COR-L47 (cell line): ENCODE measurements at places on chromosomes 11 and 22.
A peak's percentile ranks its signal among the peaks of the same experiment; 100 is the strongest.

DNA sequence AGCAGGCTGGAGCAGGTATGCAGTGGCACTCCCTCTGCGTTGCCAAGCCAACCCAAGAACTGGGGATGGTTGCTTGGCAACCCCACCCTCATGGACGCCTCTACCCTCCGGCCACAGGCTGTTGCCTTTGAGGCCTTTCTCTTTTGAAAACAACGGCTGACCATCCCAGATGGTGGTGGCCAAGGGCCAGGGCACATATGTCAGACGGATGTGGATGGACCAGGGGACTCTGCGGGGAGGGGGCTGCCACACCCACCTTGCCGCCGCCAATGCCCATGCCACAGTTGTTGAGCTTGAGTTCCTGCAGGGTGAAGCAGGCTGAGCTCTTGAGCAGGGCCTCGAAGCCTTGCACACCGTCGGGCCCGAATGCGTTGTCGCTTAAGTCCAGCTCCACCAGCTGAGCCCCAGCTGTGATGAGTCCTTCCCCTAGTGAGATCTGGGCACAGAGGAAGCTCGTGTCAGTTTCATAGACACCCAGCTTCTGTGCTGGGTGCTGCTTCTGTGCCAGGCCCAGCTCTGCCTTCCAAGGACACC lies 21.5 kb downstream of the RANGAP1 start:
- DNase-seq, result no peak

DNA sequence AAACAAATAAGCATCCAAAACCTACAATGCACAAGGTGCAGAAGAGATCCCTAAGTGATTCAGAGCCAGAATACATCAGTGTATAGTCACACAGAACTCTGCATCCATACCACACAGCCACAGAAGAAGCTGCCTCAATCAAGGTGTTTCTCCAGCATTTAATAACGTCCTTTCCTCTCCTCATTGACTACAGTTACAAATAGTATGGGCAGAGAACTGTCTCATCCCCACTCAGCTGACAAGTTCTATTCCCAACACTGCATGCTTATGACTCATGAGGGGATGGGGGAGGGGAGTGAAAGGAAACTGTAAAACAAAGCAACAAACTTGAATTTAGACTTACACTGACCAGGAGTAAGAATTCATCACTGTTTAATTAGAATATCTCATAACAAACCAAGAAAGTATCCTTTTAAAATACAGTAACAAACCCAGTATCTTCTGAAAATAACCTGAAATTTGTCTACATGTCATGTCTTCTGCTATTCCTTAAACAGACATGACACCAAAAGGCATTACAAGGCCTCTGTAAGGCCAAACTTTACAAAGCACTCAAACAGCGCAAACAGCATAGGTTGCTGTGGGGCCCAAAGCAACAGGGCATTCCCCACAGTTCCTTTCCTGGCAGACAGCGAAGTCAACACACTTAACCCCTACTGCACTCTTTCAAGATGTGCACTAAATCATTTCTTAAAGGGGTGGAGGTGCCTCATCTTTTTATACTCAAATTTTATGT lies 29.3 kb downstream of the CELF1 start:
- DNase-seq, result no peak

- peak; percentile 1 for DNase-seq
These were observed 6.2 kb upstream of the ALX4 start for GRCh38 chr11:44315947-44316658.

DNA sequence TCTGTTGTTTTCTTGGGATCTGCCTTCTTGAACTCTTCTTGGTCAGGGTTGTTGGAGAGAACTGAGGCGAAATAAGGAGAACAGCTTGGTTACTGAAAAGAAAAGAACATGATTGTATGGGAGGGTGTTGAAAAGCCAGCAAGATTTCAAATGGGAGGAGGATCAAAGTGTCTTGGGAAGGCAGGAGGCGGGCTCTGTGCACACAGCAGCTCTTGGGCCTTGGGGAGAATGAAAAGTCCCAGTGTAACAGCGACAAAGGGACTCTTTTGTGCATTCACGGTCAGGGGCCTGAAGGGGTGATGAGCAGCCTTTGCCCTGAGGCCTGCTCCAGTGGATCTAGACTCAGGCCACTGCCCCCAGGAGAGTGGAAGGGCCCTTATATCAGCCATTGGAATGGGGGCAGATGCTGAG lies 135.4 kb downstream of the ADAMTS15 start:
- DNase-seq, result no peak

- DNase-seq, result no peak
These were observed 200.2 kb upstream of the MTMR2 start for GRCh38 chr11:96124155-96124554.

DNA sequence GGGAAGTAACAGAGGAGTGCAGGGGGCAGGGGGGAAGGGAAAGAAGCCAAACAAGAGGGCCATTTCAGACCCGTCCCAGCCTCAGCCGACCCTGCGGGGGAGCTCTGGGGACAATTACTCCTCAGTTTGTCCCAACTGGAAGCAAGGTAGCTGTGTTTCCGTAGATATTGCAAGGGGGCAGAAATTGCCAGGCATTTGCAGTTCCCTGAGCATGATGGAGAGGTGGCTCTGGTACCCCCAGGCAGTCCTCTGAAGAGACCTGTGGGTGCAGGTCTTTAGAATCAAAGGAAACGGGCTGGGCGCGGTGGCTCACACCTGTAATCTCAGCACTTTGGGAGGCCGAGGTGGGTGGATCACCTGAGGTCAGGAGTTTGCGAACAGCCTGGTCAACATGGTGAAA lies 13.8 kb upstream of the JAM3 start:
- DNase-seq, result no peak

- no peak for DNase-seq
These were observed 14.3 kb downstream of the ATP5MG start for GRCh38 chr11:118415739-118416068.

- no peak for DNase-seq
These were observed 36.0 kb upstream of the PACSIN2 start for GRCh38 chr22:43050995-43051394.

GRCh38 chr11:129605815-129606214 lies 209.8 kb upstream of the TMEM45B start:
- DNase-seq, result no peak

DNA sequence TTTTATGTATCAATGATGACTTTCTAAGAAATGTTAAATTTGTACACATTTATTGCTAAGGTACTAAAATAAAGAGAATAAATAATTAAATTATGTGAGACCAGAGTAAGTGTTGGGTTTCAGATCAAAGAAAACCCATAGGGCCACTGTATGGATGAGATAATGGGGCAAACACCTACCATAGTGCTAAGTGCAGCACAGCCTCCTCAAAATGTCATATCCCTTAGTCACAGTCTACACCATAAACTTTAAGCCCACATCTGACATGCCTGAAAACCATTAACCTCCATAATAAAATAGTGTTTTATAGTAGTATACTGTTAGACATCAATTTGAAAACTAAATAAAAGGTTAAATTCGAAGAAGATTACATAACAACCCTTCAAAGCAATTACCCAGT lies 37.5 kb downstream of the SESN3 start:
- DNase-seq, result no peak

- no peak for DNase-seq
These were observed 22.8 kb upstream of the GPR83 start for GRCh38 chr11:94424011-94424410.

GRCh38 chr22:49923445-49923844 lies 5.0 kb downstream of the CRELD2 start:
- DNase-seq, result no peak

GRCh38 chr11:94175535-94175934 lies 46.9 kb downstream of the PANX1 start:
- DNase-seq, result no peak

- no peak for DNase-seq
These were observed 20.1 kb downstream of the PTPRJ start for GRCh38 chr11:48000432-48000831.

DNA sequence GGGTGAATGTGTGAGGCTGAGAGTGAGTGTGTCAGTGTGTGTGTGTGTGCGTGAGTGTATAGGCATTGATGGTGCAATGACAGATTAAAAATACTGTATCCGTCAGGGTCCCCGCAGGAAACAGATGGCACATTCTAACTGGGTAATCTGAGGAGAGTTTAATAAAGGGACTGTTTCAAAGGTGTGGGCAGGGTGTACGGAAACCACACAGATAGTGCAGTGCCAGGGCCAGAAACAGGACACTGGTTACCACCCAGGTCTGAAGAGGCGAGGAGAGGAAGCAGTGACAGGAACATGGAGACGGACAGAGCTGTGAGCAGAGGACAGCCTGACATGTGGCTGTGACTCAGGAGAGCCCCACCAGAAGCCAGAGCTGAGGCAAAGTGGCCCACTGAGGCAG lies 16.5 kb downstream of the P2RX3 start:
- no peak for DNase-seq

GRCh38 chr11:87603887-87604286 lies 566.2 kb downstream of the TMEM135 start:
- no peak for DNase-seq

- no peak for DNase-seq
These were observed 100.2 kb downstream of the TBC1D22A start for GRCh38 chr22:46862418-46863324.

DNA sequence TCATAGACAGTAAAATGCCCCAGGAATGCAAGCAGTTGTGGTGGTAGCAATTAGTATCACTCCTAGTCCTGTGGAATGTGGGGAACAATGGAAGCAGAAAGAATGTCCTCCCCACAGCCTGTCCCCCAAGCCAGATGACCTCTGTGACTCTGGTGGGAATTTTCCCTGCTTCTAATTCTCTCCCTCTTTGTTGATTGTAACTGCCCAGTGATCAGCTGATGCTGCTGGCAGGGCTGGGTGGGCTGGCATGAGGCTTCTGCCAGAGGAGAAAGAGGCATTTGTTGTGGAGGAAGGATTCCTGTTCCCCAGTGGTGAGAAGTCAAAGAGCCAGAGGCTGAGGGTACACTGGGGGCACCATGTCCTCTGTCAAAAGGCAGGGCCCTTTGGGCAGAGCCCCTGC lies 116.7 kb upstream of the NCAM1 start:
- no peak for DNase-seq

DNA sequence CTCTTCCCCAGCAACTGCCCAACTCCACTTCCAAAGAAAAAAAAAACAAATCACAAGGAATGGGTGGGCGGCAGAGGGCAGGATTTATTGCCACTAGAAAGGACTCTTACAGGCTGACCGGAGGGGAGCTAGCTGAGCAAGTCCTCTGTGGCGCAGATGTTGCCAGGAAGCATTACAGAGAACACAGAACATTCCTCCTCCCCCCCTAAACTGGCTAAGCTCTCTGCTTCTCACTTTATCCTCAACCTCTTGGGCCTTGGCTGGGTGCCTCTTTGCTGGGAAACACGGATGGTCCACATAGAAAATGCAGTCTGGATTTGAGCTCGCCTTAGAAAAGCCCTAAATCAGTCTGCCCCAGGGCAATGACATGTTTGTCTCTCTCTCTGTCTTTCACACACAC lies 12.6 kb upstream of the FJX1 start:
- no peak for DNase-seq

- no peak for DNase-seq
These were observed 970 bp downstream of the CAT start for GRCh38 chr11:34439610-34440198.

- DNase-seq, result no peak
These were observed 34.7 kb upstream of the NRIP3 start for GRCh38 chr11:9038541-9038940.

DNA sequence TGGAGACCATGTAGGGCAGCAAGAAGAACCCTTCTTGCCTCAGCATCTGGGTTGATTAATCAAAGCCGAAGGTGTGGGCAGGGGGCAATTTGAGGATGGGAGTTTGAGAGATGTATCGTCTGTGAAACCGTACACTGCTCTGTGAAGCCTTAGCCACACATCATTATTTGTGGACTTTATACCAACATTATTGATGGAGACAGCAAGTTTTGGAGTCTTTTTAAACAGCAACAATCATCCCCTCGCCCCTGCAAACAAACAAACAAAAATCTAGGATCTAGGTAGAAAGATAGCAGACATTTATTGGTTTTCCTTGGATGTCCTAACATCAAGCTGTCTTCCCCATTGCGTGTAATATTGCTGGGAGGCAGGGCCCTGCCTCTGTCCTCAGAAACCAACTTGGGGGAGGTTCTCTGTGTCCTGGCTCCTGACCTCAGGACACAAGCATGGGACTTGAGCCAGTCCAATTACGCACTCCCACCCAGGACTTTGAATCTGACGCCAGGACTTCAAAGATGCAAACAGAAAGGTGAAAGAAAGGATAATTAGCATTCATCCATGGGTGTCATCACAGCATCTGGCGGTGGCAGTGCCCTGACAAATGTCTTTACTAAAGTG lies 61.6 kb upstream of the PLET1 start:
- no peak for DNase-seq

- DNase-seq, result no peak
These were observed 121.5 kb downstream of the CCDC34 start for GRCh38 chr11:27241311-27242122.

GRCh38 chr22:29855611-29856181 lies 17.6 kb upstream of the ASCC2 start:
- no peak for DNase-seq

DNA sequence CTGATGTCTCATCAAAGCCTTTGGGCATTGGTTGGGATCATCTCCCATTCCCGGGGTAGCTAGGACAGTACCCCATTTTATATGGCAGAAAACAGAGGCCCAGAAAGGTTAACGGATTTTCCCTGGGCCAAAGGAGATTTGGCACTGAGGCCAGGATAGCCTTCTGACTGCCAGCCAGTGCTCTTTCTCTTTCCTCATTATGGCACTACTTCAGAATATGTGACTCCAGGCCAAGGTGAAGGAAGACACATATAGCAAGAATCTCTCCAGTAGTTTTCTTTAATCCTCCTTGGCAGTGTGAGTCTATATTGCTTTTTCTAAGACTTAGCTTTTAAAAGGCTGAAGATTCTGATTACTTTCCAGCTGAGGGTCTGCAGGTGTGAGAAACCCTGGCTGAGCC lies 94.8 kb upstream of the AMOTL1 start:
- no peak for DNase-seq

- DNase-seq, result no peak
These were observed 50.0 kb downstream of the RRAS2 start for GRCh38 chr11:14308897-14309387.

GRCh38 chr11:17603056-17603825 lies 56.2 kb downstream of the OTOG start:
- DNase-seq, result no peak
